ENCODE measurements at places on chromosomes 5 and 9.

DNA sequence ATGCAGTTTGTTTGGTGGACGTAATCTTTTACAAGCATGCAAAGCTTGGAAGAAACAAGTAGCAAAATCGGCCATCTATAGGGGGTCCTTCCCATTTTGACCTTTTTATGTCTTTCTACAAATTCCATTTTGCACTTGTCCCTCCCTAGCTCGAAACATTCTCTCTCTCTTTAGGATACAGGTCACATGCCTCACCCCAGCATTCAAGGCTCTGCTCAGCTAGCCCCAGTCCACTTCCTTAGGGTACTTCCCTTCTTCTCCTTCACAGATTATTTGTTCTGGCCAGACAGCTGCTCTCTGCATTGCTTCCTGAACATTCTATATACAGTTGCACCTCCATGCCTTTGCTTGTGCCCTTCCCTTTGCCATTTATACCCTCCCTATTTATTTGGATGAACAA, 31.7 kb upstream of the TRIM14 start:
- H3K4me3 ChIP-seq = peak overlapping the region; percentile 19
- H3K4me1 ChIP-seq = peaks cover 14% of the 10 kb centered on the region
- peak overlapping the region; percentile 81 for H3K27ac ChIP-seq
- H3K27me3 ChIP-seq = no peaks in the 10 kb centered on the region
- no peak for DNase-seq

DNA sequence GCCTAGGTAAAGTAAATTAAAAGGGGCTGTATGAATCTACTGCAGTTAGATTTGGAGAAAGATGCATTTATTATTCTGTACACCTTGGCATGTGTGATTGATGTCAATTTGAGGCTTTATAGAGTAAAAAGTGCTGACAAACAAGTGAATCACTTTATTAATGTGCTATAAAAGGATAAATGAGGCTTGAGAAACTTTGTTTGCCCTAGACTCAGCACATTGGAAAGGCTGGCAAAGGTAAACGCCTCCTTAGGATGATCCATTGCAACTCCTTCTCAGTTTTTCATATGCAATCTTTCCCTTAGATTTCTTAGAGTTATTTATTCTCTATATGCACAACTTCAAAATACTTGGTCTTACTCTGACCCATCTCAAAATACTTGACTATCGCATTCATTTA, 369.0 kb downstream of the HINT1 start:
- no peak overlapping the region for H3K4me3 ChIP-seq
- no peak overlapping the region for H3K27ac ChIP-seq
- no peaks in the 10 kb centered on the region for H3K36me3 ChIP-seq
- H3K27me3 ChIP-seq = no peaks in the 10 kb centered on the region
- no peak for DNase-seq
- no peaks in the 10 kb centered on the region for H3K4me1 ChIP-seq

DNA sequence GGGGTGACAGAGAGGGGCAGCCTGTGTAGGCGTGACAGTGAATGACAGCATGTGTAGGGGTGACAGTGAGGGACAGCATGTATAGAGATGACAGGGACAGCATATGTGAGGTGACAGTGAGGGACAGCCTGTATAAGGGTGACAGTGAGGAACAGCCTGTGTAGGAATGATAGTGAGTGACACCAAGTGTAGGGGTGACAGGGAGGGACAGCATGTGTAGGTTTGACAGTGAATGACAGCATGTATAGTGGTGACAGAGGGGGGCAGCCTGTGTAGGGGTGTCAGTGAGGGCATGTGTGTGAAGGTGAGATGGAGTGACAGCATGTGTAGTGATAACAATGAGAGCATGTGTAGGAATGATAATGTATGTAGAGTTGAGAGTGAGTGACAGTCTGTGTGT, 8.7 kb upstream of the GAPT start:
- H3K27me3 ChIP-seq = peaks cover 28% of the 10 kb centered on the region
- no peaks in the 10 kb centered on the region for H3K36me3 ChIP-seq
- no peaks in the 10 kb centered on the region for H3K4me1 ChIP-seq

GRCh38 chr9:92001244-92001643, 51.2 kb upstream of the ROR2 start:
- H3K27me3 ChIP-seq = peaks cover 29% of the 10 kb centered on the region
- H3K4me3 ChIP-seq = no peak overlapping the region
- no peak for DNase-seq
- no peak overlapping the region for H3K27ac ChIP-seq

DNA sequence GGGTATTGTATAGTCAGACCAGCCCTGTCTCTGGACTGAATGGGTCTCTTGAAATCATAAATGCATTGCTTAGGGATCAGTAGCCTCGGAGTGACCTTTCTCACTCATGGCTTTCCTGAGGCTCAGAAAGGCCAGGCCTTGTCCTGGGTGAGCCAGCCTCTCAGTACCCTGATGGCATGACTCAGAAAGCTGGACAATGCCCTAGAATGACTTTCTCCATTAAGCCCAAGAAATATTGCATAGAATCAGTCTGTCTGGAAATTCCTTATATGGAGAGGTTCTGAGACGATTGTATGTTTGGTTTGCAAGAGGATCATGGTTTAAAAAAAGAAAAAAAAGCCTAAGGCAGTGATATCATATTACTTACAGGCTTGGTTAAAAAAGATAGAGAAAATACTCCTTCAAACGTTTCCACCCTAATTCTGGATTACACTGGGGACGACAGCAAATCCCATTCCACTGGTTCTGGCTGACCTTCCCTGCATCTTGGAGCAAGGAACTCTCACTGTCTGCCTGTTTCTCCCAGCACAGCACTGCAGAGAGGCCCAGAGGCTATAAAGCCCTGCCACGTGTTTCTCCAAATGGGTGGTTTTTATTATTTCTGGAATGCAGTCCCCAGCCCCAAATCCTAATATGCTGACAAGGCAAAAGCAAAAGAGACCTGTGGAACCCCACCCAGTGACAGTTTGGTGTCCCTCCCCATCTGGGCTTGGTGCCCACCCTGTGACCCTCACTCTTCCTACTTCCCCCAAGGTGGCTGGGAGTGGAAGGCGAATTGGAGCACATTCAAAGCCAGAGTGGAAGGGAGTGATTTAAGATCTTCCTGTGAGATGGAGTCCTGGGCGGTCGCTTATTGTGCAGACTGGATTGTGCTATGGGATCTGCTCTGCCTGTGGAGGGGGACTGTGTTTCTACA, 34.4 kb downstream of the MAP1B start:
- DNase-seq = no peak
- no peak overlapping the region for H3K27ac ChIP-seq
- H3K4me3 ChIP-seq = no peak overlapping the region

- H3K27me3 ChIP-seq = peaks cover 15% of the 10 kb centered on the region
- H3K36me3 ChIP-seq = no peaks in the 10 kb centered on the region
- H3K27ac ChIP-seq = no peak overlapping the region
These were observed 47.1 kb upstream of the ZNF354A start for GRCh38 chr5:178777520-178777919.

- H3K4me3 ChIP-seq = no peak overlapping the region
- no peak overlapping the region for H3K27ac ChIP-seq
- DNase-seq = no peak
- H3K27me3 ChIP-seq = no peaks in the 10 kb centered on the region
- no peaks in the 10 kb centered on the region for H3K36me3 ChIP-seq
- no peaks in the 10 kb centered on the region for H3K4me1 ChIP-seq
These were observed 310.9 kb downstream of the EFNA5 start for GRCh38 chr5:107359916-107360234.

DNA sequence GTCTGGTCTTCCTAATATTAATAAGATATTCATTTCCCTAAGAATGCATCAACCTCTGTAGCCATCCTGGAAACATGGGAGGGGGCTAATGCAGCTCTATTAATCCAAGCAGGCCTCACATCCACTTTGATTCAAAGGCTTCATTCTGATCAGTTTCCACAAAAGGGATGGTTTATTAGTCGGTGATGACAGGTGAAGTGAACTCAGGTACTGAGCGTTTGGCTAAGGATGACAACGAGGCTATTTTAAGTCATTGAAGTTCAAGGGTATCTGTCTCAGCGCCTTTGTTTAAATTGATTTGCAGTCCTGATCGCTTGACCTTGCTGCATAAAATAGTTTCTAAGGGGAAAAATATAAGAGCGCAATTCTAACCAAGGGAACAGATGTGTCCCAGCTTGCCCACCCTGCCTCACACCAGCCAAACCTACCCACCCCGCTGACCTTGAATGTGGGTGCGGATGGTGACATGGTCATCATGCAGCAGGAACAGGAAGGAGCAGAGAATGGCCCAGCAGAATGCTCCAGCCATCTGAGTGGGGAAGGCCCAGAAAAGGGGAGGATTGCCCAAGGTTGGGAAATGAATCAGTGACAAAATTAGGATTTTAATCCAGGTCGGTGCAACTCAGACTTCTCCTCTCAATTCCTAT, 70.5 kb upstream of the ZNF618 start:
- peaks cover 27% of the 10 kb centered on the region for H3K27me3 ChIP-seq
- DNase-seq = no peak
- H3K27ac ChIP-seq = no peak overlapping the region
- no peaks in the 10 kb centered on the region for H3K36me3 ChIP-seq
- H3K4me1 ChIP-seq = no peaks in the 10 kb centered on the region

GRCh38 chr9:33129251-33129885, 37.8 kb downstream of the B4GALT1 start:
- no peaks in the 10 kb centered on the region for H3K27me3 ChIP-seq
- peaks cover 56% of the 10 kb centered on the region for H3K4me1 ChIP-seq

DNA sequence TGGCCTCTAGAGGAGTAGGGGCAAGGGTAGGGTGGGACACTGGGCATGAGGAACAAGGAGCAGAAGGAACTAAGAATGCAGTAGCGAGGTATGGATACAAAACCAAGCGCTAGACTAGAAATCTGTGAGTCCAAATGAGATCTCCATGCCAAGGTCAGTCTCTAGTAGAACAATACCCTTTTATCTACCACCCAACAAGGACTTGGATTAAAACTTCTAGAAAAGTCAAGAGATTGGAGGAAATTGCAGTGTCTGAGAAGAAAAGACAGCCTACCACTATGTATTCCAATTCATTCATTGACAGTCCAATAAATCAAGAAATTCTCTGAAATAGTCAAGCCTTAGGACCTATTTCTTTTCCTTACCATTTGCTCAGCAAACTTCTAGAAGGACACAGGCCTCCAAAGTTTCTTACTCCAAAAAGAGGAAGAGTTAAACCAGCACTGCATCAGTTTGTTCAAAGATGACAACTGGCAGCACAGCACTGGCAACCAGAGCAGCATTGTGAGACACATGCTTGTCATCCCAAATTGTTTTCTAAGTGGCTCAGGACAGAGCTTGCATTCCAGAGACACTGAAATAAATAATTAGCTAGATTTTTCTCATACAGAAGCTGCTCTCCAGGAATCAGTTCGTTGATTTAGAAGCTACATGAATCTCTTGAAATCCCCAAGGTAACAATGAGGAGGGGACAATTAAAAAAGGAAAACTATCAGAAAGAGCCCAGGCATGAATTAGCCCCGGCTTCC, 22.6 kb downstream of the ABCA1 start:
- H3K27me3 ChIP-seq = no peaks in the 10 kb centered on the region
- no peak overlapping the region for H3K27ac ChIP-seq
- H3K4me1 ChIP-seq = peaks cover 20% of the 10 kb centered on the region
- DNase-seq = no peak
- H3K36me3 ChIP-seq = peaks cover 4% of the 10 kb centered on the region
- H3K4me3 ChIP-seq = no peak overlapping the region

DNA sequence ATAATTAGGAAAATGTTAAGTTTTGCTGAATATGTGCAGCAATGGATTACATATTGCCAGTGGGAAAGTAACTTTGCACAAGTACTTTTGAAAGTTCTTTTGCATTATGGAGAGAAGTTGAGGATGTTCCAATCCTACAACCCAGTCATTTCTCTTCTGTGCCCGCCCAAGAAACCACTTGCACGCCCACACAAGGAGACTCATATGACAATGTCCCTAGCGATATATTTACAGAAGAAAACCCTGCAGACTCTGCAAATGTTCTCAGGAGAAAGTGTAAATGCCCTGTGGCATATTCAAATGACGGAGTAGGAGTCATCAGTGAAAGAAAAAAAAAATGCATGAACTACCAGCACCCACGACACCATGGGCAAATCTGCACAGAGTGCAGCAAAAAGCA, 356.5 kb downstream of the CTNND2 start:
- no peaks in the 10 kb centered on the region for H3K4me1 ChIP-seq
- DNase-seq = no peak
- no peak overlapping the region for H3K27ac ChIP-seq
- no peaks in the 10 kb centered on the region for H3K36me3 ChIP-seq

- H3K27ac ChIP-seq = no peak overlapping the region
- DNase-seq = no peak
- peaks cover 5% of the 10 kb centered on the region for H3K36me3 ChIP-seq
- H3K4me3 ChIP-seq = no peak overlapping the region
These were observed 24.0 kb downstream of the NR6A1 start for GRCh38 chr9:124747065-124747464.

DNA sequence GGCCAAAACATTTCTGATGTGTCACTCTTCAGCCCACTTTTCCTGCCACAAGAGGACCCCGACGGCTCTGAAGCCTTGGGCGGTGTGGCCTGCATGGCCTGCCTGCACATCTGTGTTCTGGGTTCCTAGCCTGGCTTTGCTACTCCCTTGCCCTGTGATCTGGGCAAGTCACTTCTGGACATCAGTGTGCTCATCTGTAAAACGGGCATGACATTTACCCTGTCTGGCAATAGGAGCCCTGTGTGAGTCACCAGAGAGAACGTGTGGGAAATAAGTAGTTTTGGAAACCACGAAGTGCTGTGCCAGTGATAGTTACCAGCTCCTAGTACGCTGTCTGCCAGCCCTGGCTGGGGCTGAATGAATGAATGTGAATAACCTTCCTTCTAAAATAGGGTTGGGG, 90.8 kb downstream of the MACROH2A1 start:
- H3K36me3 ChIP-seq = peaks cover 4% of the 10 kb centered on the region
- DNase-seq = no peak
- no peak overlapping the region for H3K4me3 ChIP-seq

DNA sequence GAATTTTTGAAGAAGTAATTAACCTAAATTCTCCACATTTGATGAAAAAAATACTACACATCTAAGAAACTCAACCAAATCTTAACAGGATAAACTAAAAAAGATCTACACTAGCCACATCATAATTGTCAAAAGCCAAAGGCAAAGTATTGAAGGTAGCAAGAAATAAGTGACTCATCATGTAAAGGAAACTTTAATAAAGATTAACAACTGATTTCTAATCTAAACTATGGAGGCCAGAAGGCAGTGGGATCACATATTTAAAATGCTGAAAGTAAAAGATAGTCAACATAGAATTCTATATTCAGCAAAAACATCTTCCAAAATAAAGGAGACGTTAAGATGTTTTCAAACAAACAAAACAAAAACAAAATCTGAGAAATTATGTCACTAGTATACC, 2002.9 kb downstream of the MAT2B start:
- H3K27ac ChIP-seq = no peak overlapping the region
- no peak for DNase-seq
- H3K36me3 ChIP-seq = no peaks in the 10 kb centered on the region
- H3K27me3 ChIP-seq = no peaks in the 10 kb centered on the region
- H3K4me3 ChIP-seq = no peak overlapping the region

- peaks cover 74% of the 10 kb centered on the region for H3K4me1 ChIP-seq
- H3K27ac ChIP-seq = peak overlapping the region; percentile 93
- H3K36me3 ChIP-seq = no peaks in the 10 kb centered on the region
- no peak overlapping the region for H3K4me3 ChIP-seq
- H3K27me3 ChIP-seq = no peaks in the 10 kb centered on the region
These were observed 42.6 kb upstream of the TNFAIP8 start for GRCh38 chr5:119313197-119313596.

GRCh38 chr9:134189145-134189469, 24.7 kb upstream of the RNU6ATAC start:
- H3K27me3 ChIP-seq = no peaks in the 10 kb centered on the region
- no peak overlapping the region for H3K4me3 ChIP-seq
- no peak for DNase-seq
- H3K27ac ChIP-seq = no peak overlapping the region
- peaks cover 17% of the 10 kb centered on the region for H3K4me1 ChIP-seq
- peaks cover 2% of the 10 kb centered on the region for H3K36me3 ChIP-seq
